ENCODE measurements at places on chromosomes 1 and 21.

- no peak for DNase-seq
Measured at GRCh38 chr1:45410850-45411509, 70.7 kb upstream of the MUTYH start.

GRCh38 chr1:115251340-115251748 is 86.7 kb downstream of the NGF start:
- DNase-seq: no peak

GRCh38 chr1:84245563-84245962 is 55.9 kb upstream of the SAMD13 start:
- no peak for DNase-seq

DNA sequence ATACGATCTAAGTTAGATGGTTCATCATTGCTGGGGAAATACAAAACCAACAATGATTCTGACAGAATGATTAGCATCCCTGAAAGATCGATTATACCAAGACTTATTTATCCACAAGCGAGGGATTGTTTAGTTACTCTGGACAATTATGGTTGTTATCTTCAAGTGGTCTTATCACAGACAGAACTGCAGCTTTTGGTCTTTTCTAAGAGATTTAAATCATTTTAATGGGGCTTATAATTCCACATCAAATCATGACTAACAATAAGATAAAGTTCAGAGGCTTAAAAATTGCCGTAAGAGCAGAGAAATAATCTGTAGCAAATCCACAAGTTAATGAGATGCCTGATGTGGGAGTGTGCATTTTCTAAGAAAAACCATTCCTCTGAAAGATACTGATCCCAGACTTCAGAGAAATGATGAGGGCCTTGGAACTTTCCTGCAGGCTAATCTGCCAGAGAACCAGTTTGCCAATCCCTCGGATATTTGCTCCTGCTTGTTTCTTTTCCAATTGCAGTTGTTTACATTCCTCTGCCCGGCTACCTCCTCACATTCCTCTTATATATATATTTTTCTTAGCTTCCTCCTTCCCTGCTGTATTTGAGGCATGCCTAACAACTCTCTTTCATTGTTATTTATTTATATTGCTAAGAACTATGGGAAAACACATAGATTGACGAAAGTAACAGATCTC is 134.8 kb downstream of the BACH1 start:
- DNase-seq: no peak

All from kidney (tissue), 22 donors.